ENCODE measurements at places on chromosomes 4 and X.

- no peak for DNase-seq
Observed at GRCh38 chr4:67935888-67936287, 27.4 kb downstream of the TMPRSS11A start.

DNA sequence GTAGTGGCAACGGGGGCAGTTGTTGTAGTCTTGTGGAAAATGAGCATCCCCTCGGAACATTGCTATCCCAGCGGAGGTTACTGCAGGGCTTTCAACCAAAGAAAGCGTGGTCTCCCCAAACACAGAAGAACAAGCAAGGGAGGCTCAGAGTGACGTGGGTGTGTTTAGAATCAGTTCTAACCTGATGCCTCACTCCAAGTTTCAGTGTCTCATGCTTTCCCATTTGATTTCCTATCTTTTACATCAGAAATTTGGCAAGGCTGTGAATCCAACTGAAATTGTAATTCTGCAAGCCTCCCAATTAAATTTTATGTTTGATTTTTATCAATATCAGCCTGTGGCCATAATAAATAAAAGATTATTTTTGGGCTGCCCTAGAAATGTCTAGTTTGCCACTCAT is 156.1 kb upstream of the LNX1 start:
- no peak for DNase-seq

DNA sequence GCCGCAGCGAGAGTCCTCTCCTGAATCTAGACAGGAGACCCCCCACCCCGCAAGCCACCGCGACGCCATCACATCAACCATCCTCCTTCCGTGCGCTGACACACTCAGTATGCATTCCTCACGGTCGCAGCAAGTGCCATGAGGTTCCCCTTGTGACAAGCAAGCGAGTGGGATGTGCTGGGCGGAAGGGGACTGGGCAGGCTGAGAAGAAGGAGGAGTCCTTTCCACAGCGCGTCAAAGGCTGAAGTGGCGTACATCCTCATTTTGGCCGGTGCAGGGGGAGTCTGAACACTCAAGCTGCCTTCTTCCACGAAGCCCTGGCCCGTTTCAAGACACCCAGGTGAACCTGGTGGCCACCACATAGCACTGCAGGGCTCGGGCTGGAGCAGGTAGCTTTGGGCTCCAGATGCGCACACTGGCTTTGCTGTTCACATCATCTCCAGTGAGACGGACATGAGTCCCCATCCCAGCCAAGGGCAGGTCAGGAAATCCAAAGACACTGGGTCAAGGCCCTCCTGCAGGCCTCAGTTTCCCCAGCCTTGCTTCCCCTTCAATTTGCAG is 30.4 kb downstream of the CCNQ start:
- DNase-seq = no peak

DNA sequence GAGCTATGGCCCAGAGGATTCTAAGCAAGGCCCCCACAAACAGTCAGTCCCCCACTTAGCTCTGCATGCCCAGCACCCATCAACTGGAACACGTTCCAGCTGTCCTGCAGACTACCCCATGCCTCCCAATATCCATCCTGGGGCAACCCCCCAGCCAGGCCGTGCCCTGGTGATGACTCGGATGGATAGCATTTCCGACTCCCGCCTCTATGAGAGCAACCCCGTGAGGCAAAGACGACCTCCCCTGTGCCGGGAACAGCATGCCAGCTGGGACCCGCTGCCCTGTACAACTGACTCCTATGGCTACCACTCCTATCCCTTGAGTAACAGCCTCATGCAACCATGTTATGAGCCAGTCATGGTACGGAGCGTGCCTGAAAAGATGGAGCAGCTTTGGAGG is 32.0 kb downstream of the LAS1L start:
- no peak for DNase-seq

- peak; percentile 31 for DNase-seq
Observed at GRCh38 chrX:118603981-118604380, 108.4 kb downstream of the DOCK11 start.

Measured in Kasumi-1 (cell line).